ENCODE measurements at places on chromosomes 3 and 15. TPM values are rescaled to one million over a fixed set of nuclear protein-coding genes. Genes with fewer than 3 reads are reported as not detected.

Gene TTLL13
- total RNA-seq: not detected

Gene CYP8B1
- not detected for total RNA-seq

Gene ABHD17C
- total RNA-seq: 2.0 TPM

DNA sequence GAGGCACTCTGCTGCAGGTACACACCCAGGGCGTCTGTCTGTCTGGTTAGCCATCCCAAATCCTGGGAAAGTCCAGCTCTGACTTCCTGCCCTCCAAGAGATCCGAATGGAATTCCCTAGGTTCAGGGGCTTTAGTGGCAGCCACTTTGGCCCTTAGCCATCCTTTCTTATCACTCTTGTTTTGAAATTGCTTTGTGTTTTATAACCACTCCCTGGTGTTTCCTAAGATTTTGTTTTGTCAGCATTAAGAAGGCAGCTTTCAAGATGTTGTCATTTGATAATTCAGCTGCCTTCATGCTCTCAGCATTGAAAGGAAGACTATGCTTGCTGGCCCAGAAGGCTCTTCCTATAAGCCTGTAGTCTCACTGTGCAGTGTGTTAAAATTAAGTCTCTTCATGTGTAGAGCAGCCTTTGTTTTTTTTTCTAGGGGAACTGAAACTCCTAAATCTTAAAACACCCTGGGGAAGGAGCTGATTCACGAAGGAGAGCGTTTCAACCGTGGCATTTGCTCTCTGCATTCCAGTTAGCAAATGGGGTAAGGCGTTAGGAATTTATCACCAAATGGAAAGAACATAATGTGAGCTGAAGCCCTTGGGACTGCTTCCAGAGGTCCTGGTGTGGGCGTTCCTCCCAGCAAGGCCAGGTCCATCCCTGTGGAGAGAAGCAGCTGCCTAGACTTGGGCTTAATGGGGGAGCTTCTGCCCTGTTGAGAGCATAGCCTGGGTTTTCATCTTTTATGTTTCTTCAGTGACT, 14.2 kb upstream of the CLEC3B start:
- peak; percentile 98 for DNase-seq

DNA sequence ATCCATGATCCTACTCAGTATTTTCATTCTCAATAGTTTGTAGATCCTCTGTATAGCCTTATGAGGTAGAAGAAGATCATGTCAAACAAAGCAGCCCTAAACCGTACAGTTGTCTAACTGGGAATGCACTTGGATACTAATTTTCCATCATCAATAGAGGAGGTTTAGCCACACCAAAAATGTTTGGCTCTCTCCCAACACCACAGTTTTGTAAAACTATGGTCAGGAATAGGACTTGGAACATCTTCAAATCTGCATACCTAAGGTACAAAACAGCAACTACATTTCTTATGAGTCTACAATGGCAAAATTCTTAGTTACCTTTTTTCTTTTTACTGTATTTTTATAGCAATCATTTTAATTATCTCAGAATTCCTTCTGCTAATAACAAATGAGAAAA, 1001.6 kb downstream of the ROBO2 start:
- DNase-seq: no peak

GRCh38 chr3:8481380-8481779, 20.2 kb upstream of the LMCD1 start:
- no peak for DNase-seq
